Naive thymus-derived CD4-positive, alpha-beta T cell (primary cell): ENCODE measurements at places on chromosomes 2 and 18. TPM values are rescaled to one million over a fixed set of nuclear protein-coding genes. Genes with fewer than 3 reads are reported as not detected.

CCL20 gene
- polyA plus RNA-seq, result not detected

DNA sequence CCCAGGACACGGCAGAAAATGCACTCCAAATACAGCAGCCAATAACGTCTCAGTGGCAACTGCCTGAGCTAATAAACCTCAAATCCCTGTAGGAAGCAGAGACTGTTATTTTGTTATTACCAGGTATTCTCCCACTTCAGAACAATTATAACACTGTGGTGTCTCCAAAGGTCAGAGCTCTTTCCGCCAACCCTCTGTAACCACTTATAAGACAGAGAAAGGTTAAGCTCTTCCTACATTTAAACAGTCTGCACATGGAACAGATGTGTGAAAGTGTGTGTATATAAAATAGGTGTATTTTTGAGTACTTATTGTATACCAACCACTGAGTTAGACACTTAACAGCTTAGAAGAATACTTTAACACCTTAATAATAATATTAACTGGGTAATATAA lies 64.1 kb downstream of the FBXO15 start:
- no peak for DNase-seq

SMC6 gene
- polyA plus RNA-seq, result 9.1 TPM

DNA sequence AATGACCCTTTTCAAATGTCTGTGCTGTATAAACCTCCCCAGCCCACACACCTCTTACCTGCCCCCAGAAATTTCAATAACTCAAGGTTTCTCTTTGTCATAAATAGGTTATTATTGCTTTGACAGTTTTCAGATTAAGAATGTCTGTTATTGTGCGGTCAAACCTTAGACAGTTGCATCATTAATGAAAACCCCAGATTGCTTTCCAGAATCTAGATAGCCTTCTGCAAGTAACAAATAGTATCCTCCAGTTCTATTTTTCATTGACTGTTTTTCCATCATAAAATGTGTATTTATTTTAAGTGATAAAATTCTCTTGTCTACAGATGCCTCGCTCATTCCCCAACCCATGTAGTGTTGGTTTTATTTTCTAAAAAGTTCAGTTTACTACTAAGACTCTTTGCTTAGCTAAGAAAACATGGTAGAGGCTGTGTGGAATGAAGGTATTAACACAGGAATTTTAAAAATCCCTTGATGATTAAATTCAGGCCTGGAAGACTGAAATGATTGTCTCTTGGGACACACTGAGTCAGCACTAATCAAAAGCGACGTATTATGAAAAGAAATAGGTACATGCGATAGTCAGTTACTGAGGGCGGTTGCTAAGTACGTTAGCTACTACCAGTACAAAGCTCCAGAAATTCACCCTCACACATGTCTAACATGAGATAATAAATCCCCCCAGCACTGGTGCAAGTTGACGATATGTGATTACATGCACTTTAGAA lies 38.4 kb upstream of the ITGAV start:
- DNase-seq, result no peak

DNA sequence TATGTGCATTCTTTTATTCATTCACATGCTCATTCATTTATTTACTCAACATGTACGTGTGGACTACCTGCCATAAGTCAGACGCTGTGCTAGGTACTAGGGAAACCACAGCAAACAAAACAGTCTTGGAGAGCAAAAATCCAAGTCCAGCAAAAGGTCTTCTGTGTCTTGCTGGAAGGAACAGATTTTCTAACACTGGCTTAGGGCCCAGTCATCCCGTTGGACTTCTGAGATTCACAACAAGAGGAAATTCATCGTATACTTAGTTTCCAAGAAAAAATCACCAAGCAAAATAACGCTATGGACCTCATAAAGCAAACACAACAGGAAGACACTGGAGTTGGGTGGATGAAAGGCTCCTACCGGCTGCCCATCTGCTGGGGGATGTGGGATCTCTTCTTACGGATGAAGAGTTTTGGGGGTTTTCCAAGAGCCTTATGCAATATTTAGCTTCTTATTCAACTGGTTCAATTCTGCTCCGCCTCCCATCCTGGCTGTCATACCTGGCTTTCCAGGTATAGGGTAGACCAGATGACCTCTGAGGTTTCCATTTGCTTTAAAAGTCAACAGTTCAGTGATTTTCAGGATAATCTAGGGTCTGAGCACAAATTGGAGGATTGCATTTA lies 262.7 kb downstream of the HAUS1 start:
- no peak for DNase-seq

GREB1L gene
- 0.11 TPM for polyA plus RNA-seq
